NCI-H1105 (cell line): ENCODE measurements at places on chromosomes 5 and 9.
A peak's percentile ranks its signal among the peaks of the same experiment; 100 is the strongest.

- DNase-seq, result no peak
Observed at GRCh38 chr5:147245381-147246165, 10.7 kb downstream of the STK32A start.

DNA sequence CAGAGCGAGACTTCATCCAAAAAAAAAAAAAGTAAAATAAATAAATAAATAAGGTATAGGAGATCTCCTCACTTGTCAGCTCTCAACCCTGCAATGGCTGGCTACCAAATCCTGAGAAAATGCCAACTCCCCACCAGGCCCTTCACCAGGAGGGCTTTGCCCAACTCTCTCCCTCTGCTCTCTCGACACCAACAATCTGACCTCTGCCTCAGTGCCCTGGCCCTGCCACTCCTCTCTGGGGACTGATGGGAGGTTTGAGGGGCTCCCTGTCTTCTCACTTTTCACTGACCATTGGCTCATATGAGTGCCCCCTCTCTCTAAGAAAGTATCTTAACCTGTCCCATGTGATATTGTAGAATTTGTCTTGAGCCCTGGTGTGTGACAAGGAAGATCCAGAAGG lies 52.6 kb upstream of the SH3PXD2B start:
- no peak for DNase-seq

DNA sequence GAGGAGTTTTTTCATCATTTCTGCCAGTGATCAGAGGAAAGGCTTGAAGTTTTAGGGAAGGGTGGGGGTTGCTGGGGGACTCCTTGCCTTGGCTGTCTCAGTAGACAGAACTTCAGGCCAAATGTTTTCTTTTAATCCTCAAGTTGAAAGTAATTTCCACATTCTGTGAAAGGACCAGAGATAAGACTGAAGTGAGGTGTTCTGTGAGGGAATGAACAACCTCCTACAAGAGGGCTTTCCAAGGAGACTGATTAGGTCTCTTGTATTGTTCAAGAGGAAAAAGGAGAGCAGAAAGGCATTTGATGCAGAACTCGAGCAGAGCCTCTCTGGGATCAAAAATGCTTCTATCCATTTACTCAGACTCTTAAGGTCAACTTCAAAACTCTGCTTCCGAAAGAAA lies 282.1 kb upstream of the ATP10B start:
- no peak for DNase-seq

DNA sequence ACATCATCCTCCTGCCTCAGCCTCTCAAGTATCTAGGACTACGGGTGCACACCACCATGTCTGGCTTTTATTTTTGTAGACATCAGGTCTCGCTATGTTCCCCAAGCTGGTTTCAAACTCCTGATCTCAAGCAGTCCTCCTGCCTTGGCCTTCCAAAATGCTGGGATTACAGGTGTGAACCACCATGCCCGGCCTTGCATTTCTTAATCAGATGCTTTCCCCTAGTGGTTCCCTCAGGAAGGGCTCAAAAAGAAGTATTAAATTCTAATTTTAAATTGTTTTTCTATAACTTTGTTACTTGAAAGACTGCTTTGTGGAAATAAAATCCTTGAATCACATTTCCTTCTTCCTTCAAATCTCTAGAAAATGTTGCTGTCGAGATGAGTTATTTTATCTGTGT lies 79.5 kb upstream of the ROR2 start:
- no peak for DNase-seq

DNA sequence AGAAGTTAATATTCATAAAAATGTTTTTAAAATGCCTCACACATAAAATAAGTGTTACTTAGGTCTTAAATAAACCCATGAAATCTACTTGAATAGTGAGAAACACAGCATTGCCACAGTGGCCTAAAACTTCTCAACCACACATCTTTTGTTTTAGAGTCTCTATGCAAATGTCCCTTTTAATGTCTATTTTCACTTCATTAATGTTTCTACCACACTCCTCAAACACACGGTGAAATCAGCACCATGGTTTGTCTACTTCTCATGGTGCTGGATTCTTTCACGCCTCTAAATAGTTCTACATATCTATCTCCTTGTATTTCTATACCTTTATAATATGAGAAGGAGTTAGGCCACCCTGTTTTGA lies 111.2 kb downstream of the EDIL3 start:
- DNase-seq, result no peak

GRCh38 chr5:137082951-137083350 lies 416.2 kb downstream of the SPOCK1 start:
- DNase-seq, result no peak

- no peak for DNase-seq
Observed at GRCh38 chr5:44048276-44048984, 340.8 kb downstream of the FGF10 start.

DNA sequence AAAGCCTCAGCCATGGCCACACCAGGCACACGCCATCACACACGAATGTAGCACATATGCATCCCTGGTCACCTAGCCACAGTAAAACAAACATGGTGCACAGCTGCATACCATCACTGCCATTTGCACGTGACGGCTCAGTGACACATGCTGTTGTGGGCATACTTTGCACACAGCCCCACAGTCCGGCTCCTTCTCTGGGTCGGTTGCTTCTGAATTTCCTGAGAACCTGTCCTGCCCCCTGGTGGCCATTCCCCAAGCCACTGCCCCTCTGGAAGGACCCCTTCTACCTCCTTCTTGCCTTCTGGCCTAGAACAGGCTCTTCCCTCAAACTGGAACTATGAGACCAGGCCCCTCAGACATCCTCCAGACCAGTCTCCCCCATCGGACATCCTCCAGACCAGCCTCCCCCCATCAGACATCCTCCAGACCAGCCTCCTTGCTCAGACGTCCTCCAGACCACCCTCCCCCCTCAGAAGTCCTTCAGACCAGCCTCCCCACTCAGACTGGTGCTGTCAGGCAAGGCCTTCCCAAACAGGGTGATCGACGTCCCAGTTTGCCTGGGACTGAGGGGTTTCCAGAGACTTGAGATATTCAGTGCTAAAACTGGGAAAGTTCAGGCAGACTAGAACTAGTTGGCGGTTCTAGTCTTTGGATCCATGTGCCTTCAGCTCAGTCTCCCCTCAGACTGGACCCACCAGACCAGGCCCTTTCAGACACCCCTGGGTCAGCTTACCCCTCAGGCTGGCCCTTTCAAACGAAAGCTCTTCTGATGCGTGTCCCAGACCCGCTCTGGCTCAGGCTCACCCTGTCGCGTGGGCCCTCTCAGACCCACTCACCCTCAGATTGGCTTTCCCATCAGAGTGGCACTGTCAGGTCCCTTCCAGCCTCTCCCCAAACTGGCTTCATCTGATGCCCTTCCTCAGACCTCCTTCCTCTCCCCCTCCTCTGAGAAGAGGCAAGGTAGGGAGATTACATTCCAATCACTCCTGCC lies 24.3 kb upstream of the ENHO start:
- DNase-seq, result peak; percentile 7

DNA sequence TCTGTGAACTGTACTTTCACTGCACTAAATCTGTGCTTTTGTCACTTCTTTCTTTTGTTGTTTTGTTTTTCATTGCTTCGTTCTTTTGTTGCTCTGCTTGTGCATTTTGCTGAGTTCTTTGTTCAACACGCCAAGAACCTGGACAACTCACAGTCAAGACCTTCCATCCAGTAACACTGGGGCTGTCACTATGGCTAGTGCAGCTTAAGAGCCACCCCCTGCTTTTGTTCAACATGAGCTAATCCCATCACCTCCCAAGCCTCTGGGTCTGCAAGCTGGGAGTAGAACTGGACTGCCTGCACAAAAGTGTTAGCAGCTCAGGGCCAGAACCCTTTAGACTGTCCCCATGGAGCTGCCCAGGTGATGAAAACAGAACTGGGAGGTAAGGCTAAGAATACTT lies 143.7 kb downstream of the SYK start:
- DNase-seq, result no peak

GRCh38 chr5:176817841-176818377 lies 7.5 kb downstream of the UNC5A start:
- no peak for DNase-seq

GRCh38 chr9:114207845-114208244 lies 52.5 kb downstream of the COL27A1 start:
- no peak for DNase-seq

GRCh38 chr5:89064054-89064453 lies 181.1 kb upstream of the MEF2C start:
- DNase-seq, result no peak

DNA sequence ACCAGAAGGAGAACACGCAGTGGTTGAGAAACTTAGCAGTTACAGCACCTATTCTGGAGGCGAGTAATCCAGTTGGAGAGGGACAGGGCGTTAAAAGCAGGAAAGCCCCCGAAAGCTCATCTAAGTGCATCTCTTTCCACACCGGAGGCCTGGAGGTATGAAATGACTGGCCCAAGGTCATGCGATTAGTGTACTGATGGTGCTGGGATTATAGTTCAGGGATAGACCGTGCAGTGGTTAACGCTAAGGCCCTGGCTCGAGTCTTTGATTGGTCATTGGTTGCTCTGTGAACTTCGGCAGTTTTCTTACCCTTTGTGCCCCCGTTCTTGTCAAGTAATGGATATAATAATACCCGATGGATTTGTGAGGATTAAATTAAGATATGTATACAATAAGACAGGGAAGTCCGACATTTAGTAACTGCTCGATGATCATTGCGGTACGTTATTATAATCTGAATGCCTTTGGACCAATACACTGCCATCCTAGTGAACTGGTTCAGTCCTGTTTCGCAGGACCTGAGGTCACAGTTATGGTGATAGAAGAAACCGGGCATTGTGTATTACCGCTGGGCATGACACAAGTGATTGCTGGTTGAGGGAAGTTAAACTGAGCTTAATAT lies 960 bp downstream of the CANX start:
- no peak for DNase-seq

GRCh38 chr5:177412603-177413233 lies 3.4 kb upstream of the F12 start:
- DNase-seq, result no peak

DNA sequence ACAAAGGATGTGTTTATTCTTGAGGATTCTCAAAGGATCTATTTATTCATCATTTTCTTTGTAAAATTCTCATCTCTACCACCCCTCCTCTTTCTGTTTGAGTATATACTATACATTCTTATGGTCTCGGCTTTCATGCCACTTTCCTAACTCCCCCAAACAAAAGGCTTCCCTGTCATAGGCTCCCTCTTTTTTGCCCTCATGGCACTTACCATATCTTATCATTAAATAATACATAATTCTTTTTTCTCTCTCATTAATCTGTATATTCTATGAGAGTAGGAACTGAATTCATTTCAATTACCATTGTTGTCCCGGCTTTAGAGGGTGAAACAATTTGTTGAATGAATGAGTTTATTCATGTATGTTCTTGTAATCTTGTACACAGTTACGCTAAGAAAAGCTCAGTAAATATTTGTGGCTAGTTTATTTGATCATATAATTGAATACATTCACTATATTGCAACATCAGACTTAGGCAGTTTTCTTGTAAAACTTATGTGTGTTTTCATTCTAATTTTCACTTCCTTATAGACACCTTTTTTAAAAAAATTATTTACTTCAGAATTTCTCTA lies 254.6 kb downstream of the EDIL3 start:
- DNase-seq, result no peak

DNA sequence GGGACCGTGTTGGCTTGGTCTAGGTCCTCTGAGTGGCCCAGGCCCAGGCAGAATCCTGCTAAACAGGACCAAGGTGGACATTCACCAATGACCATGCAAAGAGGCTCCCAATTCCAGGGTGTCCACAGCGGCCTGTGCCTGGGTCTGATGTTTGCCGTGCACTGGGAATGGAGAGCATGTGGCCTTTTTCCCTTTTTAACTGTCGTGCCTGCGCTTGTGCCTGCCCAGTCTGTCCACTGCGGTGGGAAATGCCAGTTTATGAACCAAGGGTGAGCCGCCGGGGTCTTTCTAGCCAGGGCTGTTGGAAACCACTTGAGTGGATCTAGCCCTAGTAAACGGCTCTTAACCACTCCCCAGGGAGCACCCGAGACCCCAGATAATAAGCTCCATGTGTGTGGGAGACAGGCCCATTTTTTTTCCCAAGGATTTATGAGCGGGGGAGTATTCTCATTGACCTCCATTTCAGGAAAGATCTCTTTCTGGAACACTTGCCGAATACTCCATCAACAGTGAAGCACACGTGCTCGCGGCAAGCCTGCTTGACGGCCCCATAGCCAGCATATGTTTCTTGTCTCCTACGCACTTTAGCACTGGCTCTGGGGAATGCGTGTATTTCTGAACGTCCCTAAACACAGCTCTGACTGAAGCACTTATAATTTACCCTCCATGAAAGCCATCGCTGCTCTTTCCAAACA lies 93.2 kb upstream of the PHYKPL start:
- no peak for DNase-seq

DNA sequence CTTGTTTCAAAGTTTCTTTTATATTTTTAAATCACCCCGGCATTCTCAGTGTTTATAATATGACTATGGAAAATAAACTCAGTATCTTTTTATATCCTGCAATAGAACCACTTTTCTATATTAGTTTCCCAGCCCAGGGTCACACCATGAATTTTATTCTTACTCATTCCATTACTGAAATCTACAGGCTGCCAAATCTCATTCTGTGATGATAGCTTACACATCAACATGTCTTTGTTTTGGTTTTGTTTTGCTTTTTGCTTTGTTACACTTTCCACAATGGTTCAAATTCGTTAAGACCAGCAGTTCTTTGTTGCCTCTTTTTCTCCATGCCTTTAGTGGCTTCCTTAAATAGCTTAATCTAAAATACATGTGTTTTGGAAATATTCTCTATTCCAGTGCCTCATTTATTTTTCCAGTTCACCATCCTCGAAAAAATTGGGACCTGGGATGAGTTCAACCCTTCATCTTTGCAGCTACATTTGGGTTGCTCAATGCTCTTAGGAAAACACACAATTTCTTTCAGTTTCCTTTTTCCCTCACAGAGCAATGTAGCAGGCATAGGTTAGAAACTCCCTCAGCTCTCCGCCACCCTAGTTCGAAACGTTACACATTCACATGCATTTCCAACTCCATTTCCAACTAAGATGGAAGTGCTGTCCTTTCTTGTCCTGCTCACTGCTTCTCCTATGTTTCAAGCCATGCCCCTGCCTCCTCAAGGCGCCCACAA lies 1146.3 kb downstream of the MAT2B start:
- DNase-seq, result no peak

DNA sequence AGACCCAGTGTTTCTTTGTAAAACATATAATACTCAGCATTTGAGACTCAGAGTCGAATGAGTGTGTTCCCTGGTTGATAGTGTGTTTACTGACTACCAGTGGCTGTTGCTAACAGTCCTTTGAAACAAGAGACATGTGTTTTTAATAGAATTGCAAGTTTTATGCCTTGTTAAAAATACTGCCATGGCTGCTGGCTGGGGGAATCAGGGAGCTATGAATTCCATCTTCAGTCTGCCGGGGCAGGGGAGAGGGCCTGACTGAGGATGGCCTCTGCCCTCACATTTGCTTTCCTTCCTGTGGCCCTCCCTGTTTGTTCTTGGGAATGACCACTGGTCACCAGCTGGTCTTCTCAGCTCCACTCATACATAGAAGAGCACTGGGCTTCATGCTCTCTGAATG lies 63.8 kb downstream of the PDZD2 start:
- DNase-seq, result no peak

DNA sequence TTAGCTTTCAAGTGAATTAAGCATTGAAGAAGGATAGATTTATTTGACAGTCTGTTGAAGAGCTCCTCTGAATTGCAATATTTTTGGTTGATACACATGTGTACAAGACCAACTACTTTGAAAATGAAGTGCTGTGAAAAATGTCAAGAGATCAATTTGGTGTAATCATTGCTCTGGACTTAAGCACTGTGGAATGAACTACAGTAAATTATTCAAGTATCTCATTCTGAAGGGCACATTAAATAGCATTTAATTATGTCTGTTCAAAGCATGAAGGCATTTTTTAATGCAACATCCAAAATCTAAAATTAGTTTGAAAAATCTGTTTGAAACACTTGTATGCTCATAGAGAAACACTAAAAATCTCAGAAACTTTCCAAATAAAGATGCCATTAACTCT lies 107.5 kb downstream of the CDH18 start:
- no peak for DNase-seq
